ENCODE measurements at places on chromosomes 6 and 20.

DNA sequence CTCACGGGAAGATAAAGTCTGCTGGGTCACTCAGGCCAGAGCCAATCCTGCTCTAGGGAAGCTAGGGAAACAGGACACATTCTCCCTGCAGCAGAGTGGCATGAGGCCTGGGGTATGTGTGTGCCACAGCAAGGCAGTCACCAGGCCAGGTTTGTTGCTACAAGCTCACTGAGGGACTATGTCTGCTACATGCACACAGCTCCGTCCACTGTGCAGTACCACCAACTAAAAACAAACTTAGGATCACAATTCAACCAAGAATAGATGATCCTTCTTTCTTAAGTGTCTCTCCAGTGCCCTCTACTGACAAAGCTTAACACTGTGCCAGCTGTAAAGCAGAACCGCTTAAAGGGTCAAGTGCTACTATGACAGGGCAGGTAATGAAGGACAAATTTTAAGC, 192.5 kb downstream of the PTPRK start:
- DNase-seq = peak; percentile 25

- no peak for DNase-seq
Observed at GRCh38 chr6:169164451-169164850, 89.2 kb downstream of the THBS2 start.

DNA sequence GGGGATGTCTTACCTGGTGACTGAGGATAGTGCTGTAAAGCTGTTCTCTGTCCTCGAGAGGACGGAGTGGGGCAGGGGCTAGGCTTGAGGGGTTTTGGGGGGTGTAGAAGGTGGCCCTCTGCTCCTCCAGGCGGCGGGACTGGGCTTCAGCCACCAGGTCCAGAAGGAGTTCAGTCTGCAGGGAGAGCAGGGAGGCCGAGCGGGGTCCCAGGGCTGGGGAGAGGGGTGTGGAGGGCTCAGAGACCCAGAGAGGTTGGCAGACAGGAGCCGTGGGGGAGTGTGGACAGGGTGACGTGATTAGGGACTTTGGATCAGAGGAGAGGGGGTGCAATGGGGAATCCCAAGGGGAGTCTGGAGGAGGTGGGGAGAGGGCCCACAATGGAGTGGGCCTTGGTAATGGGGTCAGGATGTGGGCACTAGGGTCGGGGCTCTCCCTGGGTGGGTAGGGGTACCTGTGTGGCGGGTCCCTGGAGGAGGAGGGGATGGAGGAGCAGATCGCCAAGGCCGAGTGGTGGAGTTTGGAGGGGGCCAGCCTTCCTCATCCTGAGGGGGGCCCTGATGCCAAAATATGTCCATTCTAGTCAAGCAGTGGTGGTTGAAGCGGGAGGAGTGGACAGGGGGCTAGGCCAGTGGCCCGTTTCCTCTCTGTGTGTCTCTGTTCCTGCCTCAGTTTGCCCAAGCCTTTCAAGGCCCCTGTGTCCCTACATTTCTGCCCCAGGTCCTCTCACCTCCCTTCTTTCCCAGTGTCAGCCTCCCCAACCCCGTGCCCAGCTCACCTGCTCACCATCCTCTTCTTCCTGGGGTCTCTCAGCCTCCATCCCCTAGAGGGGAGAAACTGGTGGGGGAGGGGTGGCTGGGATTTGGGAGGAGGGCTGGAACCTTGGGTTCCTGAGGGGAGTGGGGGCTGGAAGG, 491 bp downstream of the GPSM3 start:
- DNase-seq = no peak

- DNase-seq = no peak
Observed at GRCh38 chr6:11012295-11012754, 31.8 kb downstream of the ELOVL2 start.

DNA sequence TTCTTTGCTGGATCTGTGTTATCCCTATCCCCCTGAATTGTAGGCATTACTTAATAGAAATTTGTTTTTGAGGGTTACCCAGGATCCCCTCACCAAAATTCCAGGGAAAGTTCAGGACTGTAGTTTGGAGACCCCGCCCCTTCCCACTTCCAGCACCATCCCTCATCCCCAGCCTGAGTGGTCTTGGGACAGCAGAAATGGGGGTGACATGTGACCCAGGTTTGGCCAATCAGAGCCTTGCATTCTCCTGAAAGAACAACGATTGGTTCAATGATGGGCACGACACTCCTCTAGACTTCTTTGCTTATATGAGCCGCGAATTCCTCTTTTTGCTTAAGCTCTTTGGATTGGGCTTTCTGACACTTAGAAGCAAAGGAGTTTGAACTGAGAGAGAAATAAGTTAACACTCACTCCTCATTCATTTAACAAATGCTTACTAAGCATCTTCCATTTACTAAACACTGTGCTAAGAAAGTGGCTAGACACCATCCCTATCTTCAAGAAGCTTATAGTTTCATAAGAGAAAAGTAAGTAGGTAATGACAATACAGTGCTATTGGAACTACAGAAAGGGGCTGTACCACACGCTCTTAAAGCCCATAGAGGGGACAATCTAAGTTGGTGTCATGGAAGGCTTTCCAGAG, 24.9 kb upstream of the PAQR8 start:
- DNase-seq = no peak

GRCh38 chr6:163706500-163707087, 292.1 kb downstream of the QKI start:
- DNase-seq = no peak
